Fibroblast of upper back skin (primary cell): ENCODE measurements at places on chromosomes 4 and X.
A peak's percentile ranks its signal among the peaks of the same experiment; 100 is the strongest.

DNA sequence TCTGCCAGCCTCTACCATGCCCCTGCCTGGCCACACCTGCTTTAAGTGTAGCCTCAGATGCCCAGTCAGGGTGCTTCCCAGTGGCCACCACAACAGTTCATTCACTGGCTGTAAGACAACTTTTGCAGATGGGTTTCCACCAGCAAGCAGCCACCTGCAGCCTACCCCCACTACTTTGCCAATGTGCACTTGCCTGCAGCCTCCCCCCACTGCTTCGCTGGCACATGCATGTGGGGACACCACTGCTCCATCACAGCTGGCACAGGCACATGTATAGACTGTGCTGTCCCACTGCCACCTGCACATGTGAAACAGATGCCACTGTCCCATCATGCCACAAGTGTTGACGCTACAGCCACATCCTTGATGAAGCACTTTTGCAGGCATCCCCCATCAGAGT is 723.9 kb downstream of the SH3BGRL start:
- no peak for DNase-seq

- DNase-seq: no peak
Measured at GRCh38 chr4:76233967-76234678, 17.4 kb upstream of the FAM47E start.

- no peak for DNase-seq
Measured at GRCh38 chr4:128060121-128060698, 902 bp upstream of the LARP1B start.

DNA sequence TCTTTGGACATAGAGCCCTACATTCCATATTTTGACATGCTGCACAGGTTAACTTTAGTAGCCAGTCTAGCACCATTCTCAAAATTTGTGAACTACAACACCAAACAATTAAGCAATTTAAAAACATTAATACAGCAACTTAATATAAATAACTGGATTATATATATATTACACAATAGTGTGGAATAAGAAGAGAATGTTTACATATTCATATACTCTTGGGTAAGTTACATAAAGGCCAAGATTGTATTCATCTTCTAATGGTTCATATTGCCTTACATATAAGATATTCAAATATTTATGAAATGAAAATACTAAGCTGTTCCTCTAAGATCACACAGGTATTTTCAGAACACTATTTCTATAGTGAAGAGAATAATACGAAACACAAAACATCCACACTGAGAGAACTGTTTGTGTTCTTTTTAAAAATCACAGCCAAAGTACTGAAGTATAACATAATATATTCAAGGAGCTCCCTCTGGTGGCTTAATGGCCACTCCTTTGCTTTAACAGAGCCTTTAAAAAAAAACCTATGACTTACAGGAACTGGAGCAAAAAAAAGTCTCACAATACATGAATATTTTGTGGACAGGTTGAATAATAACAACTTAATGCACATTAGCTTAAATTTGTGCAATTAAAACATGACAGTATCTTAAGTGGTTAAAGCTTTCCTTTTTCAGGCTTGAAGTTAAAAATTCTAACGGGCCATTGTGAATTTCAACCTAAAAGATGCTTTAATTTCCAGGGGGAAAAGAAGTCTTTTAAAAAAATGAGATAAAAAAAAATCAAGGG is 46.2 kb downstream of the NEK1 start:
- DNase-seq: peak; percentile 56

DNA sequence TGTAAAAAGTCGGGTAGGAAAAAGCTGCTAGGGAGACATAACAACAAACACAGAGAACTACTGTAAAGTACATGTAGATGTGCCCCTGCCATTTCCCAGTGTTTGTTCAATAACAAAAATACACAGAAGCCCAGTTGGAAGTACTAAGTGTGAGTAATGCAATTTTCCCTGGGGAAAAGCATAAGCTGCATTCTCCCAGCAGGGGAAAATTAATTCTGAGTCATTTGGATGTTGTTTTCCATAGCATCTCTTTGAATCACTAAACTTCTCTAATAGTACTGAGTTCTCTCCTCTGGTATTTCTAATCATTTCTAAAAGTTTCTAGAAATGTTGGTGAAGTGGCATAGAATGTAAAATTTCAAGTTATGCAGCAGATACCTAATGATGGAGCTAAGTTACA is 1114.9 kb downstream of the C4orf33 start:
- peak; percentile 79 for DNase-seq

DNA sequence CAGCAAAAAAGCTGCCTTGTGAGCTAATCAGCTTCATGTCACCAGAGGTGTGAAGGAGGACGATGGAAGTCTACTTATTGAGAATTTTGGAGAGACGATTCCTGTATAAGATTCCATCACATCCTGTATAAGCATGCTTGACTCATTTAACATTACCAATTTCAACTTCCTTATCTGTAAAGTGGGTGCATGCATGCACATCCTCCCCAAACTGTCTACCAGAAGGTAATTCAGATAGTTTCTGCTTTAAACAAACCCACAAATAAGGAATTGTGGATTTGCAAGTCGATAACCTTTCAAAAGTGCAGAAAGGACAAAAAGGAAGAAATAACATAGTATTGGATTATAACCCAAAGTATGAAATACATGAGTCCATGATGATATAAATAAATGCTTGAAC is 31.1 kb downstream of the AKAP4 start:
- no peak for DNase-seq

- peak; percentile 70 for DNase-seq
Measured at GRCh38 chrX:5726224-5726623, 502.4 kb downstream of the NLGN4X start.

GRCh38 chr4:164405774-164406173 is 348.2 kb upstream of the SMIM31 start:
- DNase-seq: no peak

GRCh38 chr4:8540072-8540471 is 40.1 kb upstream of the GPR78 start:
- DNase-seq: no peak

- DNase-seq: no peak
Measured at GRCh38 chr4:74449571-74450297, 4.8 kb downstream of the AREG start.

DNA sequence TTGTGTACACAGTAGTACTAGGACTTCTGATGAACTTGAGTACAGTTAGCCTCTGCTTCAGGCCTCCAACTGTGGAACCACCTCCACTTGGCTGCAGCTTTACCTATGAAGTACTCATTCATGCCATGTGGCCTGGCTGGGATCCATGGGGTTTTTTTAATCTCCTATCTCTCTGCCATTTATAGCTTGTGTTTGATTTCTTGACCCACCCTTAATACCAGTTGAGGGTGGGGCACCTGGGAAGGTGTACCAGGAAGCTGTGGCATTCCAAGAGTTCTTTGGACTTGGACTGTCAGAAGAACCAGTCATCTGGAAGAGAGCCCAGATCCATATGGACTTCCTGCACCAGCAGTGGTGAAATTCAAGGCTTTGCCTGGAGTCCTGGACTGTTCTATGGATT is 230.1 kb downstream of the SHROOM3 start:
- DNase-seq: peak; percentile 63

- DNase-seq: no peak
Measured at GRCh38 chr4:10688846-10689245, 4.3 kb upstream of the CLNK start.

DNA sequence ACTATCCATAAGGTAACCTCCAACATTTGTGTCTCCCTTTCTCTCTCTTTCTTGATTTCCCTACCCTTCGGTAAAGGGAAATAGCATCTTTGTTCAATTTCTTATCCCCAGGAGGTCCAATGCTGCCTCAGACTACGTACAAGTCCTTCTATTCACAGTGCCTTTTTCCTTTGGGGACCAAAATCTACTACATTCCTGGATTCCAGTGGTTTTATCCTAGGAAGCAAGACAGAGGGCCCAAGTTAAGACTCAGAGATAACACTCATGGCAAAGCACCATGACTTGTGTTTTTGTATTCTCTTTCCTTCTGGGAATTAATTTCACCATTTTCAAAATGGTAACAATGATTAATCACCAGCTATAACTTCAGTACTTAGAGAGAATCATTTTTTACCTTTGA is 10.6 kb downstream of the G3BP2 start:
- peak; percentile 64 for DNase-seq

DNA sequence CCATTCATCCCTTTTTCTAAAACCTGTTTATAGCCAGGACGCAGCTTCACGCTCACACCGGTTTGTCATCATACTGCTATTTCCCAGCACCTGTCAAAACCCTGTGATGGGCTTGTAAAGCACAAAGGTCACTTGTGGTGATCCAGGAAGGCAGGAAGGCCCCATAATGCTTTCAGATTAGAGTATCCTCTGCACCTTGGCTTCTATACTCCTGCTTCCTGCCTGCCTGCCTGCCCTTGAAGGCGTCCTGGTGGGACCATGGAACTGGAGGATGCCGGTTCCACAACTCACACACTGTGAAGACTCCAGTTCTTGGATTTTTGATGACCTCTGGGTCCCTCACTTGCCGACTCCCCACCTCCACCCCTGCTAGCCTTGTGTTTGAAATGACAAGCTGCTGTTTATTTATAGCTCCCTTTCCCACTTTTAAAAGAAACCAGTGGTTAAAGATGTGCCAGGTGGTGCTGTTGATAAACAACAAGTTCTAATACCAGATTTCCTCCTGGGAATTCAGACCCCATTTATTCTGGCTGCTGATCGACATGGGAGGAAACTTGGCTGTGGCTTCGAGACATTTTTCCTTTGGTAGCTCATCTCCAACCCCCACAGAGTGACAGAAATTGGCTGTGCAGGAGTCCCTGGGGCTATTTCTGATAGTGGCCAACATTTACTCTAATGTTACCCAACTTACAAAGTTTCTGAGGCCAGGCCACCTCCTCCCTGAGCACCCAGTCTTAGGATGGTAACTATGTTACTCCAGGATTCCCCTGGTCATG is 211.5 kb downstream of the KDR start:
- DNase-seq: peak; percentile 49

DNA sequence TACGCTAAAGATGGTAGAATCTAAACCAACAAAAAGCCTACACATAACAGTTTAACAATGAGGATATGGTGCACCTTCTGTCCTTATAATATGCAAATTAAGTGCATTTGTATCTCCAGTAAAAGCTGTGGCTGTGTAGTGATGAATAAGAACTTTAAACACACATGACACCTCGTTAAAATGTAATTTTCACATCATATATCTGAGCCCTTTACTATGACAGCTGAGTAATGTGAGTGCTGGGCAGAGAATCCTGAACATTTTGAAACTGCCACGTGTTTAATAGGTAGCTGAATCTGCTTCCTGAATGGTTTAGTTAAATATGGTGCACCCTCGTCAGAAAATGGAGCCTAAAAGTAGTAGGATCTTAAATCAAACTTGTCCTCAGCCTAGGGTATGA is 540.8 kb downstream of the ADGRL3 start:
- no peak for DNase-seq

GRCh38 chrX:153387987-153388721 is 13.0 kb downstream of the PNMA6E start:
- DNase-seq: no peak

GRCh38 chr4:57777876-57778275 is 667.7 kb upstream of the IGFBP7 start:
- no peak for DNase-seq

DNA sequence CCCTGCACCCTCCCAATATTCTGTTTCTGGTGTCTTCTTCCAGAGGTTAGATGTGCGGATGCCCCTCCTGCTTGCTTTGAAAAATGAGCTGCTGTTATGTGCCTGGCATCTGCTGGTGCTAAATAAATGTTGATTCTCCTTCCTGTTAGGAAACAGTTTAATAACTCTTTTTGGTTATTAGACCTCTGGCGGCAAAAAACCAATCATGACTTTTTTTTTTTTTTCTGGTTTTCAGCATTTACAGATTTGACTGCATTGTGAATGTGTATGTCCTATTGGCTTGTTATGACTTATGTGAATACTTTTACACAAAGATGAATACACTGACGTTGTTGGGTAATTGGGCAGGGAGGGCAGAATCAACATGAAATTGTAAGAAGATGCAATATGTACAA is 13.6 kb upstream of the TMEM156 start:
- DNase-seq: no peak

GRCh38 chr4:118345813-118346212 is 7.0 kb downstream of the PRSS12 start:
- no peak for DNase-seq
